ENCODE measurements at places on chromosomes 11 and 22. TPM values are rescaled to one million over a fixed set of nuclear protein-coding genes. Genes with fewer than 3 reads are reported as not detected.

DNA sequence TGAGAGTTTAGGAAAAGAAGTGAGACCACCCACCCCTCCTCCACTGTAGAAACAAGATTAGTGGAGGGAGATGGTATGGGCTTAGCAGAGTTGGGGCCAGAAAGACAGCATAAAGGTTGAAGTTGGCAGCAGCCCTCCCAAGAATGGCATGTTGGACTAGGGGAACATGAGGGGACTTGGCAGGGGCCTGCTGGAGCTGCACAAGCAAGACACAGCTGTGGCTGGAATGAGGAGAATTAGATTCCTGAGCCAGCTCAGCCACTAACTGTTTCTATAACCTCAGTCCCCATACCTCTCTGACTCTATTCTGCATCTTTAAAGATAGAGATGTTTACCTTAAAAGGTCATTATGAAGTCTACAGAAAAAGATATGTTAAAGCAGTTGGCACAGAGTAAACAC, 13.2 kb downstream of the MAP6 start:
- DNase-seq: no peak

GRCh38 chr11:92461447-92461846, 236.8 kb downstream of the FAT3 start:
- no peak for DNase-seq

DNA sequence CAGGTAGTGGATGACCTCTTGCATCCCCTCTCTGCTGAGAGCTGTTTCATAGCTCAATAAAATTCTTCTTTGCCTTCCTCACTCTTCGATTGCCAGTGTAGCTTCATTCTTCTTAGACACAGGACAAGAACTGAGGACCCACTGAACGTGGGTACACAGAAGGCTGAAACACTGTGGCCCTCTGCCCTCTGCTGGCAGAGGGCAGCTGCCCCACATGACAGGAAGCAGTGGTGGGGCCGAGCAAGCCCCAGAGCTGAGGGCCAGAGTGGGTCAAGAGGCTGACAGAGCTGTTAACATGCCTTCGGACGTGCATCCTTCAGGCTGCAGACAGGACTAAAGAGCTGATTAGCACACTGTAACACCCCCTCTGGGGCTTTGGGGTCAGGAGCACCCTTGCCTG, 15.6 kb downstream of the SMC1B start:
- no peak for DNase-seq

DNA sequence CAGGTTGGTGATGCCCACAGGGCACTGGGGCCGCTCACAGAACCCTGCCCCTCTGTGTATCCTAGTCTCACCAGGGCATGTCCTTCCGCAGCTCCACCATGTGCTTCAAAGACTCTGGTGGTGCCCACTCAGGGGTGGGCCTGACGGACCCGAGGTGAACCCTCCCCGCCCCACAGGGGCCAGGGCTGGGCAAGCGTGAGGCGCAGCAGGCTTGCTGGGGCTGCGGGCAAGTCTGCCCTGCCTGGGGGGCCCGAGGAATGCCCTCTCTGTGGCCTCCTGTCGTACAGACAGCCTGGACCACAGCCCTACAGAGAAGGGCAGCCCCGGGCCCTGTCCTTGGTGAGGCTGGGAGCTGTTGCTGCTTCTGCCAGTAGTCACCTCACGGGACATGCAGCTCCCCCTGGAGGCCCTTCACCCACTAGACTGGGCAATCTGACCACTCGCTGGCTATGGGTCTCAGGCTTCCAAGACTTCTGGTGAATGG, 40.2 kb downstream of the TBX1 start:
- DNase-seq: no peak

GRCh38 chr11:36380296-36381014, 84.4 kb downstream of the PRR5L start:
- no peak for DNase-seq

DNA sequence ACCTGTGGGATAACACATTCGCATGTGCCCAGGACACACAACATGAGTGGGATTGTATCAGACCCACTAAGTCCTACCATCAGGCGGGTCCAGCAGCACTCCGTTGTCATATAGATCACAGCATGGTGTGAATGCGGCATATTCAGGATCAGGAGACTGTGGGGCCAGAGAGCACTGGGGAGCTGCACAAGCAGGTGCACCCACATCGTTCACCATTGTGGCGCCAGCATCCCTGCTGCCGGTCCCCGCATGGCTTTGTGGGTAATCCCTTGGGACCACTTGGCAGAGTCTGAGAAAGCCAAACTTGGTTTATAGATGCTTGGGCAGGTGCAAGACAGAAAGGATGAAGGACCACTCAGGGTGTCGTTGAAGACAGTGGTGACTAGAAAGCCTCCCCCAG, 201.6 kb upstream of the B3GAT1 start:
- DNase-seq: no peak

FJX1 gene
- 72.8 TPM for total RNA-seq

KBTBD4 gene
- 15.7 TPM for total RNA-seq

DNA sequence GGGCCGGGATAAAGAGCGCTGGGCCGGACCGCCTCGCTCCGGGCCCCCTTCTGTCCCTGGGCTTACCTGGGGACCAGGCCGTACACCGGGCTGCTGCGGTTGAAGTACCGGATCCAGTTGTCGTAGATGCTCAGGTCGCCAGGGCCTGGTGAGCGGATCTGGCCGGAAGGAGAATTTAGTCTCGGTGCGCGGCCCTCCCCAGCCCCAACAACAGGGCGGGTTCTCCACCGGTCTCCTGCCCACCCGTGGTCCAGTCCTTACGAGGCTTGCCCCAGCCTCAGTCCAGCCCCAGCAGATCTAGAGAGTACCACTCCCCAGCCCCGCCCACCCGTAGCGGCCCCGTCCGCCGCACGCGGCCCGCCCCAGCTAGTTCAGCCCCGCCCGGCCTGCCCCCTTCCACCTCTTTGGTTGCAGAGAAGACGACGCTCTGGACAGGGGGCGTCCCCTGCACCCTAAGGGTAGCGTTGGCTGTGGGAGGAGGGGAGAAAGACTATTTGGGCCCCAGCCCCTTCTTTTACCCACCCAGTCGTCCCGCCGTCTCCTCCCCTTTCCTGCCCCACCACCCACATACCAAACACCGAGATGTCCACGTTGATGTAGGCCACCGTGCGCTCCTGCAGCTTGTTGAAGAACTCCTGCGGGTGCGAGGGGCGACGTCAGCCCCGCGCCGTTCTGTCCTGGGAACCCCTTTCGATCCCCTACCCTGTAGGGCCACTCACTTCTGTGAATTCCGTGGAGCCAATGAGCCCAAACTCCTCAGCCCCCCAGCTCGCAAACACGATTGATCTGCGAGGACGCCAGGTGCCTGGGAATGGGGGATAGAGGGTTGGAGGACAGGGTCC, 6.8 kb downstream of the SAC3D1 start:
- DNase-seq: no peak

All from mesothelial cell of epicardium (in vitro differentiated cells).